ENCODE measurements at places on chromosomes 4 and X. TPM values are rescaled to one million over a fixed set of nuclear protein-coding genes. Genes with fewer than 3 reads are reported as not detected.
A peak's percentile ranks its signal among the peaks of the same experiment; 100 is the strongest.

- DNase-seq = no peak
Measured at GRCh38 chrX:105695451-105695850, 126.9 kb upstream of the NRK start.

- peak; percentile 69 for DNase-seq
Measured at GRCh38 chr4:138596896-138597295, 354.7 kb upstream of the SLC7A11 start.

DNA sequence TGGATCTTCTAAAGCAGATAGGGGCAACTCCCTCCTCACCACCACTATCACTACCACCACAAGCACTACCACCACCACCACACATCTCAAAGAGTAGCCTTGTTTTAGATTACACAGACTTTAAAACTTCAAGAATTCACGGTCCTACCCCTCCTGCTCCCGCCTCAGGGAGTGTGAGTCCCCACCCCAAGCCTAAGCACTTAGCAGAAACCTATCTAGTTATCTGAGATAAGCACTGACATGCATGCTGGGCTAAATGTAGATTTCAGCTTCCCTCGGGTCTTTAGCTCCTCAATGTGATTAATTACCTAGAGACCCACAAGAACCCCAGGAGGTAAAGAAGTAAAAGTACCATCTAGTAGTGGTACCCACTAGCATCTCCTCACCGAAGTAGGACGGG is 775 bp downstream of the AMOT start:
- DNase-seq = no peak

DNA sequence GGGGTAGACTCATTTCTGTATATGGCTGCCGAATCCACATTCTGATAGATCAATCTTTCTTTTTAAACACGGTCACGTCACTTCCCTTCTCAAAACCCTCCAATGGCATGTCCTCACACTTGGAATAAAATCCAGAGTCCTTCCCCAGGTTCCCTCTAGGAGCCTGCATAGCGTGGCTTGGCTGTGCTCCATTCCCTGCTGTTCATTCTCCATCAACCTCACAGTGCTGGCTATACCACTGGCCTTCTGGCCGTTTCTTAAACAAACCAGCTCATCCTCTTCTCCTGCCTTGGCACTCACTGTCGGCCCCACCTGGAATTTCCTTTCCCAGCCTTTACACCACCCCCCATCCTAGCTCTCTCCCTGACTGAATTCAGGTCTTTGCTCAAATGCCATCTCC is 77.1 kb downstream of the RBM47 start:
- DNase-seq = no peak

DNA sequence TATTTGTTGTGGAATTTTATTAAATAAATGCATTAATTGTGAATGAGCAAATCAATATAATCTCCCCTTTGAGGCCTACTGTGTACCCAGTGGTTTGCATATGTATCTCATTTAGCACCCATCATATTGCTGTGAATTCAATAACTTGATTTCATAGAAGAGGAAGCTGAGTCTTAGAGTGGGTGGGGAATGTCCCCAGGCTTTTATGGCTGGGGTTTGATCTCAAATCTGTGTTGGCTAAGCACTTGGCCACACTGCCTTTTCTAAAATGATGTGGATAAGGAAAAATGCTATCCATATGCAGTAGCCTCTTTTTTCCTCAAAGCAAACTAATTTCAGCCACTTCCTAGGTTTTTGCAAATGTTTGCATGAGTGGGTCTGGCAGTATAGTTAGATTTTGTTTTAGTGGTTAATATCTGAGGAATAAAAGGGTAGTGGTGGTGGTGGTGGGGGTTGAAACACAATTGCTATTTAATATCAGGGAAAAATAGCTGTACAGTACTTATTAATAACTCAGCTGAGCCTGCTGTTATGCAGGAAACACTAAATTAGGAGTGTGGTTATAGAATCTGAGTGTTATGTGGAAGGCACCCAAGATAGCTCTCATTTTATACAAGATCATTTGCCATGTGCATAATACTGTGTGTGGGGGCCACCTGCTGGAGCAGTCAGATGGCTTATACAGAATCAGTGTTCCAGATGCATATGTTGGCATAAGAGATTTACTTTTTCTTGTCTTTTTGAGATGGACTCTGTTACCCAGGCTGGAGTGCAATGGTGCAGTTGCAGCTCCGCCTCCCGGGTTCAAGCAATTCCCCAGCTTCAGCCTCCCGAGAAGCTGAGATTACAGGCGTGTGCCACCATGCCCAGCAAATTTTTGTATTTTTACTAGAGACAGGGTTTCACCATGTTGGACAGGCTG is 108.0 kb downstream of the TMEM131L start:
- peak; percentile 86 for DNase-seq

GRCh38 chr4:140427106-140427918 is at the start of gene CLGN:
Gene CLGN (minus strand): TSS chr4:140427648. CDS start chr4:140413078, 14,570 bp downstream.
- DNase-seq = peak; percentile 68

TBL1X gene
- 12.4 TPM for polyA plus RNA-seq

SPANXD gene
- 0.42 TPM for polyA plus RNA-seq

GABRG1 gene
- polyA plus RNA-seq = 0.03 TPM

MAGEC1 gene
- not detected for polyA plus RNA-seq

HTT gene
- polyA plus RNA-seq = 21.7 TPM

APLN gene
- 15.6 TPM for polyA plus RNA-seq

All from muscle of back (tissue), 13 donors.